NCI-H1417 (cell line): ENCODE measurements at places on chromosomes 16 and 17.

DNA sequence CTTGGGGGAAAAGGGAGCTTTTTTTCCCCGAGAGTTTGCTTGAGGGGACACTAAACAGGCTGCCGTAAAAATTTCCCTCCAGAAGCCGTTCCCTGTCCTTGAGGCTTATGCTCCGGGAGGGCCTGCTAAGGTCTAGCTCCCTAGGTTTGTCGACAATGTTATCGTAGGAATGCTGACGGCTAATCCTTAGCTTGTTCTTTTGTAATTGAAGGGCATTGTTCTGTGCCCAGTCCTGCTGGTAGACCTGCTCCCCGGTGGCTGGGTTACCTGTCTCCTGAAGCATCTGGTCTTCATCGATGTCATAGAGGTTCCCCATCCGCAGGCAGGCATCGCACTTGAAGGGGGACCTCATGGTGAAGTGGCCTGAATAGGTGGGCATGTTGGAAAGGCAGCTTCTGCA is 418.7 kb downstream of the GRIN2A start:
- DNase-seq: no peak

GRCh38 chr16:57004387-57005250 is 15.3 kb downstream of the NLRC5 start:
- DNase-seq: no peak

DNA sequence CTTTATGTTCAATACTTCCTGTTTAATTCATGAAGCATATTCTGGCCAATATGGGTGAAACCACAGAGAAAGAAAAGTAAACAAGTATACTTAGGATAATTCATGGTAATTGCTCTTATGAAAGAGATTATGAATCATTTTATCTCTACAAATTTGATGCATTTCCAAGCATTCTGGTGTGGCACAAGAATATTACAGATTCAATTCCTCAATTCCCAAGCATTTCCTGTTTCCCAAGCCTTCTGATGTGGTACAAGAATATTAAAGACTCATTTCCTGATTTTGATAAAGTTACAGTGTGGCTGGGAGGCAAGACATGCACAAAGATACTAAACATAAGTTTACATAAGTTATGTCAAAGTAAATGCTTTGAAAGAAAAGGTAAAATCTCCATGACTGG is 126.1 kb upstream of the NUDT7 start:
- no peak for DNase-seq

DNA sequence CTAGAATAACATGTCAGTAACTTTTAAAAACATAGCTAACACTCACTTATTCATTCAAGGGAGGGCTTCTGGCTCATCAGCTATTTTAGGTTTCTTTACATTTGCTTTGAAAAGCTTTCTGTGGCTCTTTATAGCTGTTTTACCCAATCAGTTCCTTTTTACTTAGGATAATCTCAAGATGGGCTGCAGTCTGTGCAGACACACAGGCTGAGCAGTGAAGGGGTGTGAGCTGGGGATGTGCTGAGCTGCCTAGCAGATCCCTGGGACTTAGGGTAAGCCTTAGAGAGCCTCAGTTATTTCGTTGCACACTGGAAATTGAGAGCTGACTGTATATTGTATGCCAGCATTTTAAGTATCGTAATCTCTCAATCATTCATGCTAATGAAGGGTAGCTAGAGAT is 30.2 kb upstream of the NOL11 start:
- DNase-seq: no peak

DNA sequence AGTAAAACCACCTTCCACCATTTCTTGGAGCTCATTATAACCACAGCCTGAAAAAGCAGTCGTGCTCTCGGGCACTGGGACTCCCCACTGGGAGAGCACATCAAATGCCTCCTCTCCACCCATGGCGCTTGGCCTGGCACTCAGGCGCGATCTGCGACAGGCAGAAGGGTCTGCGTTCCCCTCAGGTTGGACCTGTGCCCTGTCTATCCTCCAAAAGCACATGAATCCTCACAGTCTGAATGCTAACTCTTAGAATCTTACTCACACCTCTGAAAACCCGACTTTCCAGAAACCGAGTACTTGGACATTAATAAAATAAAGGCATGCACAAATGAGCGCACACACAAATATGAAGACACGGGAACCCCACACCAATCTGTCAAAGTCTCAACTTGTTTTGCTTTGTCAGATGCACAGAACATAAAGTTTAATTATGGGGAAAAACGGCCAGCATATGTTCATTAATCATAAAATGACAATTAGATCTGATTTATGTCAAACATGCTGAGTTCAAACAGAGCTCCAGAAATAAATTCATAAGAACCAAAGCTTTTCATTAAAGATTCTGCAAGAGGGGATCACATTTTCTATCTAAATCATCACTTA is 20.5 kb upstream of the FAAP100 start:
- DNase-seq: peak; percentile 10

GRCh38 chr17:82399041-82399441 is 19.1 kb upstream of the HEXD start:
- DNase-seq: no peak

- DNase-seq: peak; percentile 18
These were observed at the start of gene ITGB4 for GRCh38 chr17:75720656-75721462. Gene ITGB4 (plus strand): TSS chr17:75721459. CDS start chr17:75724704, 3,245 bp downstream.

GRCh38 chr16:9647981-9648701 is 534.1 kb downstream of the GRIN2A start:
- DNase-seq: peak; percentile 13

GRCh38 chr16:77858060-77858459 is 69.7 kb downstream of the VAT1L start:
- no peak for DNase-seq

DNA sequence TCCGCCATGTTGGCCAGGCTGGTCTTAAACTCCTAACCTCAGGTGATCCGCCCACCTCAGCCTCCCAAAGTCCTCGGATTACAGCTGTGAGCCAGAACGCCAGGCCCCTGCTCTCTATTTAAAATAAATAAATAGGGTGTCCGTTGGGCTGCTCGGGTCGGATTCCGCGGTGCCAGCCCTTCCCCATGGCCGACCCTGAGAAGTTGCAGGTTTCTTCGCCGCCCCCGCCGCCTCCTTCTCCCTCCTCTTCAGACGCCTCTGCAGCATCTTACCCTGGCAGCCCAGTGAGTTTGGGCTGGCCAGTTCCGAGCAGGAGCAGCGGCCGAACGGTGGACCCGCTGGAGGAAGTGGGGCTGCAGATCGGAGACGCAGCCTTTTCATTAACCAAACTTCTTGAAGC is 1.7 kb upstream of the LUC7L start:
- DNase-seq: no peak

GRCh38 chr17:61700252-61700651 is 109.2 kb upstream of the NACA2 start:
- DNase-seq: no peak
